ENCODE measurements at places on chromosomes 11 and 22.
A peak's percentile ranks its signal among the peaks of the same experiment; 100 is the strongest.

GRCh38 chr22:37330200-37331033, 48.1 kb downstream of the CYTH4 start:
- DNase-seq, result peak; percentile 57

DNA sequence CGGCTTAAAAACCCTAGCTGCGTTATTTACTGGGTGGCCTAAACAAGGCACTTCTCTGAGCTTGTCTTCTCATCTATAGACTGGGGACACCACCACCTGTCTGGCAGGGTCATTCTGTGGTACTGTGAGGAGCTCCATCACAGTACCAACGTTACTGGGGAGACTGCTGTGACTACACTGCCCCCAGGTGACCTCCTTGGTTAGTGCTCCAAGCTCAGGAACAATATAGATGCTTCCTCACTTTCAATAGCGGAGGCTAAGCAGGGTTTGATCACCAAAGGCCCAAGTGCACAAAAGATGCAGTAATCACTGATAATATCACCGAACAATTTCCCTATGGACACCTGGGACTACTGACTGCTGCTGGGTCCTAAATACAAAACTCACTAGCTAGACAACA, 18.8 kb downstream of the PRPF19 start:
- DNase-seq, result peak; percentile 81

DNA sequence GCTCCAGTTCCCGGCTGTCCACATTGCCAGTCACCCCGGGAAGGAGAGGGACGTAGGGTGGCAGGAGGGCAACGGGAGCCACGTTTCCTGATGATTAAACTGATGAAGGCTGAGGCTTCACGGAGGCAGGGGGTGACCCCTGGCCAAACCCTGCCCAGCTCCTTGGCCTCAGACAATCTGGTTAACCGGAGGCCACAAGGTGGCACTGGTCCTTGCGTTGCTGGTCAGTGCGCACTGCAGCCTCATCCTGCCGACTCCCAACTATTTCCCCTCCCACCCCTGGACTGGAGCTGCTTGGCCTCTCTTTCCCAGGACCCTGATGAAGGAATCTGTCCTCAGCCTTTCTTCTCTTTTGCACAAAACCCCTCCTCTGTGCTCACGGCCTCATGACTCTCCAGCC, 75.3 kb downstream of the PDE2A start:
- DNase-seq, result peak; percentile 54

GRCh38 chr11:94656968-94657367, 89.8 kb downstream of the PIWIL4 start:
- DNase-seq, result no peak

DNA sequence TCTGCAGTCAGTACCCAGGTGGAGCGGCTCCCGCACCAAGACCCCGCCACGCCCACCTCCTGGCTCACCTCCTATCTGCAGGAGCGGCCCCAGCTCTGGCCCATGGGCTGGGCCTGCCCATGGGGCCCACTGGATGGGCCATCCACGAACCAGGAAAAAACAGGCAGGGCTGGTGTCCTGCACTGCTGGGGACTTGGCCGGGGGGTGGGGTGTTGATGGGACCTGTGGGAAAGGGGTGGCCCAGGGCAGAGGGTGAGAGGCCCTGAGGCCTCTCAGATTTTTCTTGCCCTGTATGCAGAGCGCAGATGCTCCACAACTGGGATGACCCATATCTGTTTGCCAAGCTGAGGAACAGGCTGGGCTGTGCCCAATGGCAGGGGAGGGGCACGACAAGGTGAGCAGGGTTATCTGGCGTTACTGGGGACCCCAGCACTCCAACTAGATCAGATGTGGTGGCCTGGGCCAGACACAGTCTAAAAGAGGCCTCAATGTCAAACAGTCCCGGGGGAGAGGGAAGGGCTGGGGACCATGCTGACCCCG, 2.7 kb upstream of the PIM3 start:
- no peak for DNase-seq

GRCh38 chr11:299951-300735, 817 bp upstream of the IFITM5 start:
- DNase-seq, result no peak

DNA sequence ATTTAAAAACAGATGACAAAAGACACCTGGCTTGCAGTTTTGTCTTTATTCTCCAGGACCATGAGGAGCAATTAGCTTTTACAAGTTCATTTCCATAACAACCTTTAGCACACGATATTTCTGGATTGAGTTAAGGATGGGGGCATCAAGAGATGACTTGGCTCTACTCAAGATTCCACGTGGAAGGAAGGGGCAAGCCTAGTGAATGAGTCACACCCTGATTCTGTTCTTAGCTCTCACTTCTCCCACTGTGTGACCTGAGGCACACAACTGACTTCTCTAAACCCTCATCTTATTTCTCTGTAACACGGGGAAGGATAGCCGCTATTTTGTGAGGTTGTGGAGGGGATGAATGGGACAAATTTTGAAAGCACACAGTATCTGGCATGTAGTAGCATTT, 185.5 kb downstream of the KIRREL3 start:
- no peak for DNase-seq

GRCh38 chr11:64647019-64647779, 56.2 kb downstream of the SLC22A12 start:
- DNase-seq, result no peak

DNA sequence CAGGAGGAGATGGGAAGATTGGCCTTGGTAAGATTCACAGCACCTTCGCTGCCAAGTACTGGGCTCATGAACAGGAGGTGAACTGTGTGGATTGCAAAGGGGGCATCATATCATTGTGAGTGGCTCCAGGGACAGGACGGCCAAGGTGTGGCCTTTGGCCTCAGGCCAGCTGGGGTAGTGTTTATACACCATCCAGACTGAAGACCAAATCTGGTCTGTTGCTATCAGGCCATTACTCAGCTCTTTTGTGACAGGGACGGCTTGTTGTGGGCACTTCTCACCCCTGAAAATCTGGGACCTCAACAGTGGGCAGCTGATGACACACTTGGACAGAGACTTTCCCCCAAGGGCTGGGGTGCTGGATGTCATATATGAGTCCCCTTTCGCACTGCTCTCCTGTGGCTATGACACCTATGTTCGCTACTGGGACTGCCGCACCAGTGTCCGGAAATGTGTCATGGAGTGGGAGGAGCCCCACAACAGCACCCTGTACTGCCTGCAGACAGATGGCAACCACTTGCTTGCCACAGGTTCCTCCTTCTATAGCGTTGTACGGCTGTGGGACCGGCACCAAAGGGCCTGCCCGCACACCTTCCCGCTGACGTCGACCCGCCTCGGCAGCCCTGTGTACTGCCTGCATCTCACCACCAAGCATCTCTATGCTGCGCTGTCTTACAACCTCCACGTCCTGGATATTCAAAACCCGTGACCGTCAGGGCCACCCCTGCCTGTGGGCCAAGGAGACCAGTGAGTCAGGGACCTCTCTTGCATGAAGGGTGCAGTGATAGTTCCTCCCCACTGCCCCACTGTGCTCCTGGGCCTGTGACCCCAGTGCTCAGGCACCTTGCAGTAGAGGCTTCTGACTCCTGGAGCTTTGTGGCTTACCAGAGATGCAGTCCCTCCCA, 83.6 kb downstream of the BCR start:
- no peak for DNase-seq

All from HuH-7.5 (cell line).